WTC11 (cell line): ENCODE measurements at places on chromosomes 6 and 20. TPM values are rescaled to one million over a fixed set of nuclear protein-coding genes. Genes with fewer than 3 reads are reported as not detected.

DNA sequence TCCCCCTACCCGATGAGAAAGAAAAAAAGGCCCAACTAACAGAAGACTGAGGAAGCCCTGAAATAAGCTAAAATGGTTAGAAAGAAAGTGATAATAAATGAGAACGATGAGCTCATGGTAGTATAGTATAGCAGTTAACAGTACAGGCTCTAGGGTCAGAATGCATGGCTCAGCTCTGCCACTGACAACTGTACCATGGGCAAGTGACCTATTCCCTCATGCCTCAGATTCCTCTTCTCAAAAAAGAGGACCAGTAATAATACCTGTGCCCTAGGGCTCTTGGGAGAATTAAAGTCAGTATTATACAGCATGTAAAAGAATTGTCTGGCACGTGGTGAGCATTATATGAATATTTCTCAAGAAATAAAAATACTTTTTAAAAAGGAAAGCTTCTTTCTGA is 19.8 kb downstream of the TRERF1 start:
- no peak for DNase-seq

GRCh38 chr6:32968867-32969684 is 682 bp downstream of the BRD2 start:
- peak; percentile 82 for DNase-seq

Gene MSH5
- total RNA-seq, result 43.1 to 62.3 TPM (median 56.1 TPM) in 3 replicates

Gene ISM1
- total RNA-seq, result 0.52 to 0.85 TPM (median 0.62 TPM) in 3 replicates

Gene SYCP2
- 0.31 to 0.69 TPM (median 0.55 TPM) in 3 replicates for total RNA-seq

DNA sequence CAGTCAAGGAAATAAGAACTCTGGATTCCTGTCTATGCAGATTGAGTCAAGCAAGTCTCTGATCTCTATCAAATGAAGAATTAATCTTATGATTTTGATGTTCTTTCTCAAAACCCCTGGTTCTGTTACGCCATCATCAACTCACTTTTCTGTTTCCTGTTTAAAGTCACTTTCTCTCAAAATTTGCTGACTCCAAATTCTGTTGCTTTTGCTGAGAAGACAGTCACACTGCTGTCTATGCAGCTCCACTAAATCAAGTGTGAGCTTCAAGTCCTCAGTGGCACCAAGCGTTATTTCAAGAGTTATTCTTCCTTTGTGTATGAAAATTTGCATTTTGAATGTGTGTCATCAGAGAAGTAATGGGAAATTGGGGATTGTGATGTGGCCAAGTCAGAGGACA is 663.3 kb downstream of the KIF16B start:
- no peak for DNase-seq

DNA sequence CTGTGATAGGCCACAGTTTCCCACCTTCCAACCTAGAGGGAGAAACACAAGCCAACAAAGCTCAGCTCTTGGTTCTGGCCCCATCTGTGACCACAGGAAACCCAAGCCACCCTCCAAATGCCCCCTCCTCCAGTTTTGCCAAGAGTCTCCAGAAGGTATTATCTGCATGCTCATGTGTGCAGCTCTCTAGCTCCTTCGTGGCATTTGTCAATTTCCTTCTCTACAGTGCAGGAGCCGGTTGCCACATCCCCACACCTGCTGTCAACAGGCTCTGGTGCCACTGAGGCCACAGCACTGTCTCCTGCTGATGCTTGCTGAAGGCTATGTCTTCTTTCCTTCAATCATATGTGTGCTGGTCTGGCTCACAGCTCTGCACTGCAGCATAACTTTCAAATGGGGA is 177.2 kb downstream of the CLIC5 start:
- DNase-seq, result no peak

- peak; percentile 64 for DNase-seq
These were observed 70.9 kb upstream of the PLEKHG1 start for GRCh38 chr6:150528648-150529285.
